ENCODE measurements at places on chromosomes 1 and 21.

DNA sequence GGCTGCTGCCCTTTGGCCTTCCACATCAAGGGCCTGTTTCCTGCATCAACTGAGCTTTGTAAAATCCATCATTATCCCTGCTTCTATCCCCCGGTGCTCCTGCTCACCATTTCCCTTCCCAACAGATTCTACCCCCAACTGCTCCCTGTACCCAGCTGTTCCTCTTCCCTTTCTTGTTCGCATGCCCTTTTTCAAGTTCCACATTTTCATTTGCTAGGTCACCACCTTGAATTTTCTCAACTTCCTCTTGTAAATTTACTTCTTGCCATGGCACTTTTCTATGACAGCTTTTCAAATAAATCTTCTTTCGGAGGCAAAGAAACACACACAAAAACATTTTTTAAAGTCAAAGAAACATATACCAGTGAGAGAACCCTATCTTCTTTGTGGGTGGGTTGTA, 330.5 kb upstream of the ADGRL2 start:
- no peak for DNase-seq

- no peak for DNase-seq
Observed at GRCh38 chr1:213303286-213303685, 252.2 kb downstream of the RPS6KC1 start.

GRCh38 chr1:211830055-211830327, 572 bp downstream of the LPGAT1 start:
- no peak for DNase-seq

DNA sequence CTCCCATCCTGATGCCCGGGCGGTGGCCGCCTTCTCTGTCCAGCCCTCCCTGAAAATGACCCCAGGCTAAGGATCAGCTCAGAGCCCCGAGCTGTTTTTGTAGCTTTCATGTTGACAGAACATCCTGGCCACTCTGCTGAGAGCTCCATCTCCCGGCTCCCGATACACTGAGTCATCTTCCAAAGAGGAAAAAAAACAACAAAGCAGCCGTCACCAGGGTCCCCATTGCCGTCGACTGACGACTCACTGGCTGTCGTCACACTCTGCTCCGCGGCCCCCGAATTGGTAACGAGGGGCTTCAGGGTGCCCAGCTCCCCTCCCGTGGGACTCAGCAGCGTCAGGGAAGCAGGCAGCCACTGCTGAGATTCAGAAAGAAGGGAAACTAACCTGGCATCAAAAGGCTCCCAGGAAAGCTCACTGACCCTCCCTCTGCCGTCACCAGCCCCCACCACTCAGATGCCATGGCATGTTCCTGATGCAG, 67.2 kb downstream of the CD46 start:
- DNase-seq, result peak; percentile 42

DNA sequence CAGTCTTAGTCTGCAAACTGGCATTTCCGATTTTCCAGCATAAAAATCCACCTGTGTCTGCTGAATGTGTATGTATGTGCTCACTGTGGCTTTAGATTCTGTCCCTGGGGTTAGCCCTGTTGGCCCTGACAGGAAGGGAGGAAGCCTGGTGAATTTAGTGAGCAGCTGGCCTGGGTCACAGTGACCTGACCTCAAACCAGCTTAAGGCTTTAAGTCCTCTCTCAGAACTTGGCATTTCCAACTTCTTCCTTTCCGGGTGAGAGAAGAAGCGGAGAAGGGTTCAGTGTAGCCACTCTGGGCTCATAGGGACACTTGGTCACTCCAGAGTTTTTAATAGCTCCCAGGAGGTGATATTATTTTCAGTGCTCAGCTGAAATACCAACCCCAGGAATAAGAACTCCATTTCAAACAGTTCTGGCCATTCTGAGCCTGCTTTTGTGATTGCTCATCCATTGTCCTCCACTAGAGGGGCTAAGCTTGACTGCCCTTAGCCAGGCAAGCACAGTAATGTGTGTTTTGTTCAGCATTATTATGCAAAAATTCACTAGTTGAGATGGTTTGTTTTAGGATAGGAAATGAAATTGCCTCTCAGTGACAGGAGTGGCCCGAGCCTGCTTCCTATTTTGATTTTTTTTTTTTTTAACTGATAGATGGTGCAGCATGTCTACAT, 2.5 kb upstream of the OLFML3 start:
- no peak for DNase-seq

DNA sequence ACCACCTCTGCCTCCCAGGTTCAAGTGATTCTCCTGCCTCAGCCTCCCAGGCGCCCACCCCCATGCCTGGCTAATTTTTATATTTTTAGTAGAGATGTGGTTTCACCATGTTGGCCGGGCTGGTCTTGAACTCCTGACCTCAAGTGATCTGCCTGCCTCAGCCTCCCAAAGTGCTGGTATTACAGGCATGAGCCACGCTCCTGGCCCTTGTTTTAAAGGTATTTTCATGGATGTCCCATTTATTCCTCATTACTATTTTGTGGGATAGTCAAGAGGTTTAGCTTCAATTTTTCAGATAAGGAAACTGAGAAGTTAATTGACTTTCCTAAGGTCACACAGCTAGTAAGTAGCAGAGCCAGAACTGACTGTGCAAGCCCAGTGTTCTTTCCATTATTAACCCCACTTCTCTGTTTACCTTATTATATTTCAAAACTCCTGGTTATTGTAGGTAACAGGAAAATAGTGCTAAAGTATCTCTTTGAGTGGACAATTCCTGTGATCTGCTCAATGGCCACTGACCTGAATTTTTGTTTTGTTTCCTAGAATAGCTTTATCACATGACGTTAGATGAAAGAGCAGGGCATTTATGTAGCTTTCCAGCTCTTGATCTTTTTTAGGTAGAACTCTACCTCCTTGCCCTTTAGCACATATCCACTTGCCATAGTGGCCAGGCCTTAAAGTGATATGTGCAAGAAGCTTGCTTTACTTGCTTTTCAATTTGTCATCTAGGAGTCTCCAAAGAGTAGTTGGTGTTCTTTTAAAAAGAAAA, 13.6 kb downstream of the ZYG11B start:
- DNase-seq, result no peak

- no peak for DNase-seq
Observed at GRCh38 chr1:180947499-180947885, 34.8 kb downstream of the KIAA1614 start.

GRCh38 chr1:107706182-107706581, 258.8 kb downstream of the VAV3 start:
- no peak for DNase-seq

- DNase-seq, result no peak
Observed at GRCh38 chr1:52119301-52120079, 22.4 kb upstream of the ZFYVE9 start.

DNA sequence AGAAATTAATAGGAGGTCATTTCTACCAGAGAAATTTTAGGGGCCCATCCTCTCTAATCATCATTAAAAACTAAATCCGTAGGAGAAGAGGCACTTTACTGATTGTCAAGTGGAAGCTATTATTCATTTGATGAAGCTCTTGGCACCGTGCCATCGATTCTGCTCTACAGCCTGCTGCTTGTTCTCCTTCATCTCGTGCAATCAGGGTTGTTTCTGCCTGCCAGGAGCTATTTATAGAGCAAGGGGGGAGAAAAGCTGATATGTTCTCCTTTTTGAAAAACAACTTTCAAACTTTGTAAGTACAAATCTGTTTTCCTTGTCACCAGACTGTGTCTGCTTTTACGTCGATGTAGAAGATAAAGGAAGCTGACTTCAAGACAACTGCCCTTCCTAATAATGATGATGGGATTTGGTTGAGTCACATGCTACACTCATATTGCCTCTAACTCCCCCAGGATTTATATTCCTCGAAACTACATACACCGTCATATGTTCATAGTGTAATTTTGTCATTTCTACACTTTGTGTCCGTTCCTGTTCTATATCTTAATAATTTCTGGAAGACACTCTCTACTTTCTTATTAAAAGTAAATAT, 169.6 kb upstream of the LHX8 start:
- peak; percentile 24 for DNase-seq

- no peak for DNase-seq
Observed at GRCh38 chr1:183300828-183301227, 114.8 kb downstream of the LAMC2 start.

DNA sequence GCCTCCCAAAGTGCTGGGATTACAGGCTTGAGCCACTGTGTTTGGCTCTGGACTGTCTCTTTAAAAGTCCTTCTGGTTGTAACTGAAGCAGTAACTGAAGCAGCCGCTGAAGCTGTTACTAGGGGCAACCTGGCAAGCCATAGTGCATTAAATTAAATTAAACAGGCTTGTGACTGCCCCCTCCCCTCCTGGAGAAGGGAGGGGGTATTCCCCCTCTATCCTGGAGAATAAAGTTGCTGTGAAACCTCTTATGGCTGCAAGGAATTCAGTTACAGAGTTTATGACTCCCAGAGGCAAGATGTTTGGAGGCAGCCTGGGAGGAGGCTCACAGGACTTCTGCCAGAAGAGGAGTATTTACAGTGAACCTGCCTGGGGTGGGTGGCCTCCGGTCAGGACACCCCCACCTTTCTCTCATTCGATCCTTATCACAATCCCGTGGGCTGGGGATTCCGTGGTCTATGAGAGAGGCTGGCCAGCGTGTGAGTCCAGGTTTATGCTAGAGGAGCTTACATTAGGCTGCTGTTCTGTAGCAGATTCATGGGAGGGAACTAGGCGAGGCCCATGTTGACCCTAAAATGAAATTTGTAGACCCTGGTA, 8.3 kb downstream of the TTC22 start:
- no peak for DNase-seq

DNA sequence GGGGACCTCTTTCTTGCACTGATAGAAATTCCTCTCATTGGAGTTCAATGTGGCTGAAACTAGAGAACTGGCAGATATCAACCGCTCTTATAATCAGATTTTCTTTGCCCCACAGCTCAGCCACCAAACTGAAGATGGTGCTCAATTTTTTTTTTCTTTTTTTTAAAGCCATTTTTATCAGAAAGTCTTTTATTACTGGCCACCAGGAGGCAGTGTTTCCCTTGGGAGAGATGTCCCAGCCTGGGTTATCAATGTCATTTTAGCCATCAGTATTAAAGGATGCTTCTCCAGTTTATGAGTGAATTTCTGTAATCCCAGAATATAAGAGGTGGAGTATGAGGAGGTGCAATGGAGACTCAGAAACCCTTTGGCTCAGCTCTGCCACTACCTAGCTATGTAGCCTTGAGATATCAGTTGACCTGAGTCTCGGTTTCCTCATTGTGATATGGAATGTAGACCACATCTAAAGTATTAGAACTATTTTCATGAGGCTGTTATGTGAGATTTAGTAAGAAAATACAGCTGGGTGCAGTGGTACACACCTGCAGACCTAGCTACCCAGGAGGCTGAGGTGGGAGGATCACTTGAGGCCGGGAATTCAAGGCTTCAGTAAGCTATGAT, 27.6 kb downstream of the CD244 start:
- DNase-seq, result no peak

DNA sequence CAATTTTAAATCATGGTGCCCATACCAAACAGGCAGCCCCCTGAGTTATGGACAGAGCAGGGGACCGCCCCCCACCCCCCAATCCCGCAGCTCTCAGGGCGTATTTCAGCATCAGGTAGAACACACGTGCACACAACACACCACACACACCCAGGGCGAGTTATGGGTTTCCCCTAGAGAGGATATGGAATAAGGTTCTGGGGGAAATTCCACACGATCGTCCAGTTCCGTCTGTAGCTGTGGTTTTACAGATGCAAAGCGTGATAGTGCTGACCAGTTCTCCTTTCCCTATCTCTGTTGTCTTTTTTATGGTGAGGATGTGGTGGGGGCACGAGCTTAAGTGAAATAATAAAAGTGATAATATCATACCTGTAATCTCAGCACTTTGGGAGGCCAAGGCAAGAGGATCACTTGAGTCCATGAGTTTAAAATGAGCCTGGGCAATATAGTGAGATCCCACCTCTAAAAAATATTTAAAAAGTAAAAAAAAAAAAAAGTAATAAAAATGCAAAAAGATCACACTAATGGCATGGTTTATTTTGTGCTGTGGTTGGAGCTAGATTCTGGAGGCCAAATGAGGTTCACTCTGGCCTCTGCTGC, 25.1 kb downstream of the C2CD2 start:
- no peak for DNase-seq

DNA sequence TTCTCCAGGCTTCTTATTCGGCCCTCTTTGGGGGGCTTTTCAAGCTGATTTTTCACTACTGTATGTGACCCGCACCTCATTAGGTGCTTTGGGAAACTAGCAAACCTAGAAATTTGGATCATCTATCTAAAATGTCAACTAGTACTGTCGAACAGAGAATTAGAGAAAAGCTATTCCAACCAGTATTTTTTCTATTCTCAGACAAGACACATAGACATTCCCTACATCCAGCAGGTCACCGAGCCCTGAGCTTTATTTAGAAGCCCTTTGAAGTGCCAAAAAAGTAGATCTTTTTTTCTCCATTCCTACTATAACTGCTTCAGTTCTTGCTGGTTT, 310 bp upstream of the SSR2 start:
- DNase-seq, result no peak

All from right lobe of liver (tissue), 6 donors.